ENCODE measurements at places on chromosomes 6 and 20. TPM values are rescaled to one million over a fixed set of nuclear protein-coding genes. Genes with fewer than 3 reads are reported as not detected.

Gene CYP39A1
- 13.1 TPM for polyA plus RNA-seq

DNA sequence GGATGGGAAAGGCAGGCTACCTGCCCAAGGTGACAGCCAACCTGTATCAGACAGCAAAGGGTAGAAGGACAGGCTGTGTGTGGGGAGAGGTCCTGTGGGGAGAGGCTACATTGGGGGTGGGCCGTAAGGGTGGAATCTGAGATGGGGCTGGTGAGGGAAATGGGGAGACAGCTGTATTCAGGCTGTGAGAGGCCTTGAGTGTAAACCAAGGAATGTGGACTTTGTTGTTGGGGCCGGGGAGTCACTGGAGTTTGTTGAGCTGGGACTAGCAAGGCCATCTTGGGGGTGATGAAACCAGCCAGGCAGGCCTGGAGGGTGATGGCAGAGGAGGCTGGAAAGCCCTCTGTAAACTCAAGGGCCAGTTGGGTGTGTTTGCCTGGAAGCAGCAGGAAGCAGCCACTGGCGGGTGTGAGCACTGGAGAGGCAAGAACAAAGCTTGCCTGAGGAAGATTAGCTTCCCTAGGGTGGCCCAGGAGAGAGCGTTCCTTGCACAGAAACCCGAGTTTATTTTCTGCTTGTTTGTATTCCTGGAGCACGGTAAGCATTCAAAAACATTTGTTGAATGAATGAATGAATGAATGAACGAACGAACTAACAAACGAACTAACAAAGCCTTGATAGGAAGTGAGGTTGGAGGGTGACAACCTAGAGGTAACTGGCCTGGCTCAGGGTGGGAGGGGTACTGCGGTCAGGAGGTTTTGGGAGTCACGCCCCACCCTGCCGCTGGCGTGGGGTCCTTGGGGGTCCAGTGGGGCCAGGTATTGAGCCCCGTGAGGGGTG, 18.9 kb downstream of the TTBK1 start:
- no peak for DNase-seq

GRCh38 chr20:19264191-19264590, 51.7 kb downstream of the SLC24A3 start:
- DNase-seq = no peak

GRCh38 chr6:9527679-9528286, 887.1 kb downstream of the TFAP2A start:
- DNase-seq = no peak

GRCh38 chr20:1968964-1969363, 24.9 kb downstream of the PDYN start:
- DNase-seq = no peak

- no peak for DNase-seq
Observed at GRCh38 chr6:18165751-18166150, 10.5 kb downstream of the KDM1B start.

DNA sequence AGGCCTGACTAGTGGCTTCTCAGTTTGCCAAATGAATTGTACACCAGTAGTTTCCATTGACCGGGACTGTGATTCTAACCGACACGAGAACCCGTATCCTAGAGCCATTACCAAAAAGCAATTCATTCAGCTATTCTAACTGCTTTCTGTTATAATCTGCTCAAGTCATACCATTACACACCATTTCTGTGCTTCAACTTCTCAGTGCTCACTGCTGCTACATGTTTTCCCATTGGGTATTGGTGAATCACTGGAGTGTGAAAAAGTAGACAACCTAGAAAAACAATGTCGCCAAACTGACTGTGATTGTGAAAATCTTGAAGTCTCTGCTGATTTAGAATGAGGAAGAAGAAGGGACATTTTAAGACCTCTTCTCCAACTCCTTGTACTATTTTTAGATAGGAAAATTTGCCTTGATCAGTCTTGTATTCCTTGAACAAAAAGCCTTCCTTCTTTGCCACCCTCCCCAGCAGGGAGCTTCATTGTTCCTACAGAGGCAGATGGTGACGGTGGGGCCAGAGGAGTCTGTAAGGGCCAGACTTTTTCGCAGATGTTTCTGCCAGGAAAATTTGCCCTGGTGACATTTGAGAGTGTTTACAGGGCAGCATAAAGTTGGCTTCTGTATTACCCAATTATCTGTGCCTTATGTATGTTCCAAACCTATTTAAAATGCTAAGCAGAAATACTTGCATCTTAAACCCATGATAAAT, 31.7 kb upstream of the MAP3K4 start:
- no peak for DNase-seq

- DNase-seq = no peak
Observed at GRCh38 chr20:47353239-47353691, 3.2 kb downstream of the ZMYND8 start.

Gene EDN3
- 16.6 TPM for polyA plus RNA-seq

Gene PXDC1
- 18.1 TPM for polyA plus RNA-seq

- DNase-seq = no peak
Observed at GRCh38 chr6:70811788-70812187, 144.1 kb downstream of the SMAP1 start.

Gene SH3BGRL2
- polyA plus RNA-seq = 44.1 TPM
